ENCODE measurements at places on chromosomes 1 and 21.
A peak's percentile ranks its signal among the peaks of the same experiment; 100 is the strongest.

GRCh38 chr1:116836099-116836498 is 73.6 kb upstream of the PTGFRN start:
- no peak for DNase-seq

- DNase-seq: no peak
These were observed 22.3 kb upstream of the SPSB1 start for GRCh38 chr1:9270290-9270883.

GRCh38 chr1:205590457-205590768 is 41.4 kb downstream of the ELK4 start:
- no peak for DNase-seq

- no peak for DNase-seq
These were observed 9.4 kb upstream of the SLC41A1 start for GRCh38 chr1:205822397-205822796.

DNA sequence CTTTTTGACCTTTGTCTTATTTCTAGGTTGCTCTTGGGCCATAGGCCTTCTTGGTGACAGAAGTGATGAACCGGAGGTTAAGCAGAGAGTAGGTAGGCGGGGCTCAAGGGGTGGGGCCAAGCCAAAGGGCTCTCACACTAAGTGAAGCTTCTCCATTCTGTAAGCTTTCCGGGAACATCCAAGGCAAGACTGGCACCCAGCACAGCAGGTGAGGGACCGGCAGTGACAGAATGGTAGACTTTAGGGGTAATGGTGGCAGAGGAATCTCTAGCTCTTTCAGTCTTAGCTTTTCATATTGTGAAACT is at the start of gene TNFAIP8L2:
TNFAIP8L2 (plus strand) TSS at position 135 of the 305 bp plus-strand sequence. CDS start 2,049 bp downstream, outside the sequence.
- DNase-seq: no peak

GRCh38 chr1:34844252-34844634 is 15.3 kb downstream of the SMIM12 start:
- DNase-seq: no peak

- no peak for DNase-seq
These were observed 12.4 kb downstream of the LMOD1 start for GRCh38 chr1:201933840-201934430.

GRCh38 chr1:111392460-111392945 is 35.0 kb downstream of the OVGP1 start:
- no peak for DNase-seq

DNA sequence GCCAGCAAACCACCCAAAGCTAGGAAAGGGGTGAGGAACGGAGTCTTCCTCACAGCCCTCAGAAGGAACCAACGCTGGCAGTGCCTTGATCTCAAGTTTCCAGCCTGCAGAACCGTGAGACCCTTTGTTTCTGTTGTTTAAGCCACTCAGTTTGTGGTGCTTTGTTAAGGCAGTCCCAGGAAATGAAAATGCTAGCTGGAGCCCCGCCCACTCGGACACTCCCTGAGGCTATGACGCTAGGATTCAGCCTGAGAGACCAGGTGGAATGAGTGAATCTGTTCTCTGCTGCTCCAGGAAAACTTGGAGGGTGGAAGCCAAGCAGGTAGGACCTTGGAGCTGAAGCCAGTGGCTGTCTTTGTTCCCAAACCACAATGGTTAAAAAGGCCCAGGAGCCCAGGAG is 196.5 kb upstream of the POU3F1 start:
- DNase-seq: no peak

GRCh38 chr1:228104526-228105269 is 1.6 kb upstream of the C1orf35 start:
- DNase-seq: peak; percentile 6

DNA sequence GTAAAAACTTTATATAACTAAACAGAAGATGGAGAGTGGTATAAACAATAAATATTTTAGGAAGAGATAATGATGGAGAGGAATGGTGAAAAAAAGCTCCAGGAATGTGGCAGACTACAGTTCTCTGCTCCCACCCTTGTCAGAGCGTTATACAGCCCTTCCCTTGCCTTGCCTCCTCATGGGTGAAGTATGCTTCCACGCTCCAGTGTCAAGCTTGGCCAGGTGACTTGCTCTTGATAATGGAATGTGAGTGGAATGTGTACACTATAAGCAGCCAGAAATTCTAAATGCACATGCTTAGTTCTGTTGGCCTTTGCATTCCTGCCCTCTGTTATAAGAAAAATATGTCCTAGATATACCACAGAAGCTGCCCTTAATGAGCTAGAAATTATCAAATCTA is 24.7 kb upstream of the POGK start:
- DNase-seq: no peak

DNA sequence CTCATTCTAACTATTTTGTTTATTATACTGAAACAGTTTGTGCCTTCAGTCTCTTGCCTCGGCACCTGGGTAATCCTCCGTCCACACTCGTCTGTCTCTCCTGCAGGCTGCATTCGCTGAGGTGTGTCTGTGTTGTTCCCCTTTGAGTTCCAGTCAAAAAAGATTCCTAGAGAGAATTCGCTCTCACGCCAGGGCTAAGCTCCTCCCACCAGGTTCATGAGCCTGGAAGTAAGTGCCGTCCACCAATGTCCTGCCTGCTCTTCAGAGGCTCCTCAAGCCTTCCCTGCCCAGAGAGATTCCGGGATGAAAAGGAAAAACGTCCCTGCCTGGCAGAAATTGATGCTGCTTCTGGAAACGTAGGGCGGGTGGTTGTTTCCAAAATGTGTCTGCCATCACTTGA is 12.9 kb downstream of the KIAA2013 start:
- no peak for DNase-seq

- DNase-seq: no peak
These were observed 87.2 kb upstream of the CNIH3 start for GRCh38 chr1:224528900-224529299.

GRCh38 chr1:34128186-34128889 is 36.7 kb downstream of the CSMD2 start:
- no peak for DNase-seq

- peak; percentile 47 for DNase-seq
These were observed 13.5 kb downstream of the CRABP2 start for GRCh38 chr1:156691665-156692440.

- DNase-seq: no peak
These were observed 123.0 kb downstream of the DSCAM start for GRCh38 chr21:40723966-40724365.

GRCh38 chr1:38451541-38451993 is 405.0 kb upstream of the POU3F1 start:
- DNase-seq: no peak

- no peak for DNase-seq
These were observed 76.2 kb upstream of the ANGPTL1 start for GRCh38 chr1:178946855-178947676.

DNA sequence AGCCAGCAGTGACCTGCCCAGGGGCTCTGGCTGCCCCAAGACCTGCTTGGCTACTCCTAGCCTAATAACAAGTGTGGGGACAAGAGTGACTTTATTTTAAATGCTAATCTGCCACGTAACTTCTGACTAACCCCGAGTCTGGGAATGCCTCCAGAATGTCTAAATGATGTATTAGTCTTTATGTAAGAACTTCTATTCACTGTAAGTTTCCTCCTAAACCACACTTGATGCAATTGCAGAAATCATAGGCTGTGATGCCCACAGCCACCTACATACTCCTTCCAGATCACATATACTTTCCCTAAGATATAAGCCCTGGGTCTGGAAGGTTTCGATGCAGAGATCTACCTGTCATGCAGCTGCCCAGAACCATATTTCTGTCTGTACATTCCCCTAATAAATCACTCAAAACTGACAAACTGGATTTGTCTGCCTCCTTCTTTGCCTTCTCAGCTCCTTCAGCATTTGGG is 5.9 kb upstream of the VPS45 start:
- no peak for DNase-seq

GRCh38 chr21:38920631-38921398 is 115.1 kb downstream of the ETS2 start:
- no peak for DNase-seq

GRCh38 chr1:60571811-60572210 is 498.2 kb upstream of the C1orf87 start:
- DNase-seq: no peak

GRCh38 chr1:110504226-110504625 is 14.7 kb downstream of the KCNA10 start:
- no peak for DNase-seq

GRCh38 chr21:31034378-31034777 is 3.9 kb downstream of the KRTAP19-8 start:
- DNase-seq: no peak

GRCh38 chr21:41570791-41571355 is 62.9 kb upstream of the TMPRSS2 start:
- no peak for DNase-seq

- DNase-seq: peak; percentile 37
These were observed 150.1 kb upstream of the FGGY start for GRCh38 chr1:59146651-59147358.

DNA sequence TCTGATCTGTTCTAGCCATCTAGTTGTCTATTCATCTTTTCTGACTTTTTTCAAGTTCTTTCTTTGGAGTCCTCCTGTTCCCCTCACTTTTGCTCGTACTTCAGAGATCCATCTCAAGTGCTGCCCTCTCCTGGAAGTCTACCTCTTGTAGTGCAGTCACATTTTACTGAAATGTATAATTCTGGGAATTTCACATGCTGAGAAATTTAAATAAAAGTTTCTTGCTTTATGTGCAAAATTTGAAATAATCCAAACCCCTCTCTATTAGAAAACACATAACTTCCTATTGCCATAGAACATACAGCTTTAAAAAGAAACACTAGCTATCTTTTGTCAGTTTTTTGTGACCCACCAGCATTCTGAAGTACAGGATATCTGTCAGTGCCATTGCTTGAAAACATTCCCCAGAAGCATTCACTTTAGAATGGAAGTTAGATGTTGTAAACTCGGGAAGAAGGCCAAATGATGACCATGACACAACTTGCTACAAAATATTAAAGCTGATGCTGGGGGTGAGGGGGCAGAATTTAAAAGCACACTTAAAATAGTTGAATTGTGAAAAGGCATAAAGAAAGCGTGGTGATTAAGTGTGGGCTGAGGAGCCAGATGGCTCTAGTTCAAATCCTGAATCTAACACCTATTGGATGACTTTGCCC is 22.0 kb downstream of the RLF start:
- no peak for DNase-seq

GRCh38 chr1:208423526-208423925 is 179.3 kb upstream of the PLXNA2 start:
- DNase-seq: no peak

- no peak for DNase-seq
These were observed 47.2 kb upstream of the PAX7 start for GRCh38 chr1:18583326-18583941.

DNA sequence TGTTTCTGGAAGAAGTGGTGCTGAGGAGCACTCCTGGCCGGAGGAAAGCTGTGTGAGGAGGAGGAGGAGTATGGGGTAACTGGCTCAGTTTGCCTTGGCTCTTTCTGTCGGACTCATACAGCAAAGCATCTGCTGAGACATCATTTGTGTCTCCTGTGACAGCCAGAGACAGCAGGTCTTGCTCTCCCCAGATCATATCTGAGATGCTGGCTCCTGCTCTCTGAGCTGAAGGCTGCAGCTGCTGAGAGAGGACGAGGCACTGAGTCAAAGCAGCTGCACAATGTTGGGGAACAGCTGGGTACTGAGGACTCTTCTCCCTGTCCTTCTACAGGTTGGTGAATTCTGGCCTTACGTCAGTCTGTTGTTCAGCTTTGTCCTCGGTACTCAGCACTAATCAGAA is 14.3 kb downstream of the OR2B11 start:
- no peak for DNase-seq

DNA sequence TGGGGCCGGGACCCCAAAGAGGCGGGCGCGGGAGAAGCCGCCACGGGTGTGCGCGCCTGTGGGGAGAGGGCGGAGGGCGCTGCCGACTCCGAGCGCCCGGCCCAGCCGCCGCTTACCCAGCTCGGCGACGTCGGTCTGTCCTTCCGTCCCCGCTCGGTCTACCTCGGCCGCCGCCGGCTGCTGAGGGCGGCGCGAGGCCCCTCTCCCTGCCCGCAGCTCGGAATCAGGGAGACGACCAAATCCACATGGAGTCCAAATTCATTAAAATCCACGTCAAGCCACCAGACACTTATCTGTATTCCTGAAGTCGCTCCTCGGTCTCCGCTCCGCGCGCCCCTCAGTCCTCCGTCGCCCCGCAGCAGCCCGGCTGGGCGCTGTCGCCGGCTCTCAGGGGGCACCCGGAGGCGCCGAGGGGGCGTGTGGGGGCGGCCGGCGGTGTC is 637 bp downstream of the PLXNA2 start:
- peak; percentile 47 for DNase-seq

DNA sequence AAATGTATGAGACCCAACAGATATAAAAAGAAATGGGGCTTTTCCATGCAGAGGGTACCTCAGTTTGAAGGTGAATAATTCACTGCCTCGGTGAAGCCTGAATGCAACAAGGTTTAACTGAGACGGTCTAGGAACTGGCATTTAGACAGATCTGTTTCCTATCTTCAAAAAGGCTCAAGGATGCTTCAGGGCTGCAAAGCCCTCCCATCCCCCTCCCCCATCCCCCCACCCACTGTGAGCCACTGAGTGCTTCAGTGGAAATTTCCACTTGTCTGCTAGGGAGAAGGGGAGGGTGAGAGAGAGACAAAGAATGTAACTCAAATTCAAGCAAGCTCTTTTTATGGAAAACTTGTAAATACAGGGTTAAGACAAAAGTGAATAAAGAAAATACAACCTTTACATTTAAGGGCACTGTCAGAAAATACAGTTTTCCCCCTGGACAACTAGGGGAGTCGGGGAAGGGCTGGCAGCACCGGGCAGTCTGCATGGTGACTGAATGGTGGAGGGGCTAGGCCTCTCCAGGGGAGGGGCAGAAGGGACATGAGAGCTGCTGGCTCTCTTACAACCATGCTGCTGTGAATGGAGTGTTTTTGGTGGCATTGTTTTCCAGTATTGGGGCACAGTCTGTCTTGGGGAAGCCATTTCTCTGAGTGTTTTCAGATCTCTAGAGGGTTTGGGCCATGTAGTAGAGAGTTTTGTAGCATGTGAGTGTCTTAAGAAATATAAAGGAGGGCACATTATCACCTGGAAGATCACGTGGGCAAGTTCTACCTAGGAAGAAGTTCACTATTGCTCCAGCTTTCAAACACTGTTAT is 56.7 kb downstream of the MRPS6 start:
- DNase-seq: no peak

GRCh38 chr1:160623862-160624261 is 23.0 kb downstream of the SLAMF1 start:
- no peak for DNase-seq

GRCh38 chr1:232626452-232626851 is 3.5 kb downstream of the SIPA1L2 start:
- DNase-seq: no peak

DNA sequence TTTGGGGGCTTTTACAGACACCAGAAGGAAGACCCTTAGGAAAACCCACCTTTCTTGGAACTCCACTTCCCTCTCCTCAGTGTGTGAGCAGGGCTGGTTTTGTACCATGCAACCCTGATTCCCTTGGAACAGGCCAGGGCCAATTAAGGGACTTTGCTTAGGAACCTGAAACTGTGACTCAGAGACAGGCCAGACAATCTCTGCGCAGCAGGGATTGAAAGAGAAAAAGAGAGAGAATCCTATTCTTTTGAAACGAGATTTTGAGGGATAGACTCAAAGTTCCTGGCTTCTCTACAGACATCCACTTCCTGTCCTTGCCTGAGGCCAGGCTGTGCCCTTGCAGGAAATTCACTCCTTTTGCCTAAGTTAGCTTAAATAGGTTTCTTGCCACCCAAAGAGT is 23.1 kb upstream of the C1orf198 start:
- no peak for DNase-seq

GRCh38 chr21:42939582-42940413 is 14.4 kb upstream of the ERVH48-1 start:
- DNase-seq: peak; percentile 39

Measured in 8988T (cell line).